GM04504 (cell line): ENCODE measurements at places on chromosomes 6 and 20.

- no peak for DNase-seq
These were observed 39.0 kb upstream of the SASH1 start for GRCh38 chr6:148303616-148304015.

DNA sequence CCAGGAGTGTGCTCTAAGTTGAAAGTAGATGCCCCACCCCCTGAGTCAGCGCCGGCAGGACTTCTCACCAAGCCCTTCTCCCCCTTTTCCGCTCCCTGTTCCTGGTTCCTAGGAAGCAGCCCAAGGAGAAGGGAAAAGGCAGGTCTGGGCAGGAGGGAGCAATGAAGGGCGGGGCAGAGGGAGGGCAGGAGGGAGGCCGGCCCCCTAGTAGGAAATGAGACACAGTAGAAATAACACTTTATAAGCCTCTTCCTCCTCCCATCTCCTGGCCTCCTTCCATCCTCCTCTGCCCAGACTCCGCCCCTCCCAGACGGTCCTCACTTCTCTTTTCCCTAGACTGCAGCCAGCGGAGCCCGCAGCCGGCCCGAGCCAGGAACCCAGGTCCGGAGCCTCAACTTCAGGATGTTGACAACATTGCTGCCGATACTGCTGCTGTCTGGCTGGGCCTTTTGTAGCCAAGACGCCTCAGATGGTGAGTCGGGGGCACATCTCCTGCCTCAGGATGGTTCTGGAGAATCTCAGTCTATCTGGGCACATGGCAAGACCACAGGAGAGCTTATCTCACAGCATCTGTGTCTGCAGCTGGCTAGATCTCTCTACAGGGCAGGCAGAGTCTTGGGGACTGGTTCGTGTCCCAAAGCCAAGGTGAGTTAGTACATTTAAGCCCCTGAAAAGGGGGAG is at the start of gene PROCR:
Gene PROCR (plus strand): TSS at position 320 of the 681 bp plus-strand sequence. CDS start 83 bp downstream, at position 403.
- DNase-seq: peak; percentile 80

GRCh38 chr6:111418971-111419693 is 63.9 kb downstream of the REV3L start:
- DNase-seq: no peak

- DNase-seq: no peak
These were observed 168.0 kb downstream of the CDK19 start for GRCh38 chr6:110646951-110647910.

DNA sequence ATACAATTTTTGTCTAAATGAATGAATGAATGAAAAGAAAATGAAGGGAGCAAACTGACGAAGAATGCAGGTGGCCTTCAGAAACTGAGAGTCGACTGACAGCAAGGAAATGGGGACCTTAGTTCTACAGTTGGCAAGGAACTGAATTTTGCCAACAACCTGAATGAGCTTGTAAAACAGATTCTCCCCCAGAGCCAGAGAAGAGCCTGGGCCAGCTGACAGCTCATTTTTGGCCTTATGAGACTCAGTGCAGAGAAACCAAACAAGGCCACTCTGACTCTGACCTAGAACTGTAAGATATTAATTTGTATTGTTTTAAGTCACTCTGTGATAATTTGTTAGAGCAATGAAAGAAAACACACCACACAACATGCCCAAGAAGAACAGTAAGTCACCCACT is 21.8 kb downstream of the MAN1A1 start:
- DNase-seq: no peak

DNA sequence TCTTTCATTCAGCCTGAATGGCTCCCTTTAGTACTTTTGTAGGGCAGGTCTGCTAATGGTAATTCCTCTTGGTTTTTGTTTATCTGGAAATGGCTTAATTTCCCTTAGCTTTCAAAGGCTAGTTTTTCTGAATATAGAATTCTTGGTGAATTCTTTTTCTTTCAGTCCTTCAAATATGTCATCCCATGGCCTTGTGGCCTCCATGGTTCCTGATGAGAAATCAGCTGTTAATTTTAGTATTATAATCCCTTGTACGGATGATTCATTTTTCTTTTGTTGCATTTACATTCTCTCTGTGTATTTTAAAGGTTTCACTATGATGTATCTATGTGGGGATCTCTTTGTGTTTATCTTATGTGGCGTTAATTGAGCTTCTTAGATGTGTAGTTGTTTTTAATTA is 179.6 kb upstream of the ARG1 start:
- no peak for DNase-seq

DNA sequence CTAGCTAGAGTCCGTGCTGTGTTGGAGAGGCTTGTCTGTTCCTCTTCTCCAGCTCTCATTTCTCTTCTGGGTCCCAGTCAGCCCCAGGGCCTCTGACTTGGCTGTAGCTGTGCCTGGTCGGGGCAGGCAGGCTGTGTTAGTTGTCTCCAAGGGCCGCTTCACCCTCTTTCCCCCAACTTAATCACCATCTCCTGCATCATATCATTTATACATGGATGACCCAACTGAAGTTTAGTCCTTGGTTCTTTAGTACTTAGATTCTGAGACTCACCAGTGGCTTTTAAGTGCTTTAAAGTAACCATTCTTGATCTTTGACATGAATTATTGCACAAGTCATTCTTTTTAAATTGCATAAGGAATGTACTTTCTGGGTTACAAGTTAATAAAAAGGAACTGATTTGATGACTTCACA is 127.3 kb downstream of the RTN4IP1 start:
- no peak for DNase-seq

DNA sequence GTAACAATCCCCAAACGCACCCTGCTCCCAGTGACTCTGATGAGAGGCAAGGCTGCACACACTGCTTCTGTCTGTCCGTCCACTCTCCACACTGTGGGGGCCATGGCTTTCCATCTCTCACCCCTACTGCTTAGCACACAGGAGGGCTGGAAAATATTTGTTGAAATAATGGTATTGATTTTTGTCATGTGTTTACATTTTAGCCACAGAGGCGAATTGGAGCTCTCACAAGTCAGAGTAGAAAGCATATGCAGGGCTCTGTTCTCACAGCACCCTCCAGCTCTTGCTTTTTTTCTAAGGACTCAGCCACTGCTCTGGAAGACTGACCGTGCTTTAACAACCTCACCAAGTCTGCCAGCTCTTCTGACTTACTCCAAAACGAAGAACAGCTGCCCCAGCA is 273.8 kb downstream of the GMDS start:
- no peak for DNase-seq

- no peak for DNase-seq
These were observed 58.2 kb downstream of the ZNF831 start for GRCh38 chr20:59221707-59222252.

GRCh38 chr20:62995481-62995880 is 11.3 kb downstream of the BHLHE23 start:
- DNase-seq: no peak

GRCh38 chr6:130043344-130043743 is 25.0 kb downstream of the L3MBTL3 start:
- DNase-seq: no peak

- no peak for DNase-seq
These were observed 104.1 kb downstream of the ZFP64 start for GRCh38 chr20:52087471-52087870.

- no peak for DNase-seq
These were observed 6.9 kb upstream of the FAM209A start for GRCh38 chr20:56517641-56518040.

- no peak for DNase-seq
These were observed 2.0 kb downstream of the SLC35D3 start for GRCh38 chr6:136923954-136924673.

GRCh38 chr6:13215390-13215789 is 112.9 kb downstream of the TBC1D7 start:
- no peak for DNase-seq

GRCh38 chr20:63554361-63555278 is 661 bp downstream of the FNDC11 start:
- no peak for DNase-seq

DNA sequence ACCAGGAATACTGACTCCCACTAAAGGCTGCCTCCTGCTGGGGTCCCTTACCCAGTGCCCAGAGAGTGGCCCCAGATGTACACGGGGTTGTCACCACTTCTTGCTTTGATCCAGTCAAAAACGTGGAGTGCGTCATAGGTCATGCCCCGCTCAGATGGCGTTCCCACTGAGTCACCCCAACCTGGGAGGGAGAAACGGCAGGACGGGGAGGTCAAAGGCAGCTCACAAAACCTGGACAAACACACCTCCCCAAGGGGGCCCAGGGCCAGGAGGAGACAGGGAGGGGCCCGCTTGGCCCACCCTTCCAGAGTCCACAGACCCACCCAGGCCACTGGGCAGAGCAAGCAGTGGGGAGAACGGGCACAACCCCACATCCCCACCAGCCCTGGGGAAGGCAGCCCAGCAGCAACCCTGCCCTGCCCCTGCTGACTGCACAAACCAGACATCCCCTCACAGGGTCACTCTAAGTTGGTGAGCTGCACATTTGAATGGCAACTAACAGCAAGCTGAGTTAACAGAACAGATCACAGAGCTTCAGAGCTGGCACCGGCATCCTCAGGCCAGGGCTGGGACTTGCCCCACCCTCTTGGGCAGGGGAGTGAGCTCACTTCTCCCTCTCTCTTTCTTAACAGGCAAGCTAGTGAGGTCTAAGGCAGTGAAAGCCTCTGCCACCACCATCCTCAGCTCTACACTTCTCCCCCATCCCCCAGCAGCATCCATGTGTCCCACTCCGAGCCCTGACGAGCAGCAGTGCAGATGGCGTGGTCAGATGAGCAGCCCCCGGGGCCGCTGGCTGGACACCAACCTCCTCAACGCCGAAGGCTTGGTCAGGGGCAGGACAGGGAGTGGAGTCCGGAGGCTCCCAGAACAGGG is 61.7 kb downstream of the PYGB start:
- DNase-seq: peak; percentile 66

DNA sequence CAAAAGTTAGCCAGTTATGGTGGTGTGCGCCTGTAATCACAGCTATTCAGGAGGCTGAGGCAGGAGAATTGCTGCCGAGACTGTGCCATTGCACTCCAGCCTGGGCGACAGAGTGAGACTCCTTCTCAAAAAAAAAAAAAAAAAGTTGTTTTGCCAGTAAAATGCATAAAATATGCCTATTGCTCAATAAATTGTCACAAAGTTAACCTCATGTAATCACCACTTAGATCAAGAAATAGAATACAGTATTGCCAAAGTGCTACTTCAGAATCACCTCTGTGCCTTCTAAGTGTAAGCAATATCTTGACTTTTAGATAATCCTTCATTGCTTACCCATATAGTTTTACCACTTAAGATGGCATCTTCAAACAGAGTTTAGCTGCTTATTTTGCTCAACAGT is 80.7 kb downstream of the TRMT11 start:
- DNase-seq: no peak

DNA sequence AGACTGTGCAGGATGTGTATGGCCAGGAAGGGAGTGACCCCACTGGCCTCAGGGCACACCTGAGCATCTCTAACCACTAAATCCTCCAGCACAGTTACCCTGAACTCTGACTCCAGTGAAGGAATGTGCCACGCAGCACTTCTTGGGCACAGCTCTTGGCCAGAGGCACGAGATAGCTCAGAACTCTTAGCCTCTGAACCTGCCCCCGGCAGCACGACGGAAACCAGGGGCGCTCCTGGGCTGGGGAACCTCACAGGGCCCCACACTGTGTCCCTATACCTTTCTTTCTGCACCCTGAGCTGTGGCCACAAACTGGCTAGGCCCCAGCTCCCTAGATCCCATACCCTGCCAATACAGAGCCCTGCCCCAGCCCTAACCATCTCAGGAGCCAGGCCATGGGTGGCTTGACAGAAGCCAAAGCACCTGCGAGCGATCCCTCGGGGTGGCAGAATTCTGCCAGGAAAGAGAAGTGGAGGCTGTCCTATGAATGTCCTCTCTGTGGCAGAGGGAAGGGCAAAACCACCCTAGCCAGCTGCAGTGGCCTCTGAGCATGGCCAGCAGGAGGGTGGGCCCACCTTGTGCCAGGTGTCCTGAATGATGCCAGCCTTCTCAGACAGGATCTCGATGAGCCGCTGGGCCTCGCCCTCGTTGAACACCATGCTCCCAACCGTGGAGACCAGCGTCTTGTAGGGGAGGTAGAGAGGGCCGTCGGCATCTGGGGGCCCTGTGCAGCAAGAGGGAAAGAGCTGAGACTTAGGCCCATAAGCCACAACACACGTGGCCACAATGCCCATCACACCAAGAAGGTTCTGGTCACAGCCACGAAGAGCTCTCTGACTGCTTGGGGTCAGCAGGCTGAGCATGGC is 39.4 kb downstream of the RRBP1 start:
- DNase-seq: no peak

DNA sequence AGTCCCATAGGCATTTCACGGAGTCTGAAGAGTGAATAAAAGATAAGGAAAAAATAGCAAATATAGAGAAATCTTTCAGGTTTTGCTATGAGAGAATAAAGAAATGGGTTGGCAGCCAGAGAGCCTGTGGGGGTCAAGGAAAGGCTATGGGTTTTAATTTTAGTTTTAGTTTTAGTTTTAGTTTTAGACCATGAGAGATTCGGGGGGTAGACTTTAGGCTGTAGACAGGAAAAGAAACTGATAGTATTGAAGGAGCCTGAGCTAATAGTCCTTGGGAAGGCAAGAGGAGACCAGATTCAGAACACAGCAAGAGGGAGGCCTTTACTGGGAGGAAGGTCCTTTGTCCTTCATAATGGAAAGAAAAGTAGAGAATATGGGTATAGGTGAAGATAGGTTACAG is 19.3 kb downstream of the DOP1A start:
- DNase-seq: no peak

DNA sequence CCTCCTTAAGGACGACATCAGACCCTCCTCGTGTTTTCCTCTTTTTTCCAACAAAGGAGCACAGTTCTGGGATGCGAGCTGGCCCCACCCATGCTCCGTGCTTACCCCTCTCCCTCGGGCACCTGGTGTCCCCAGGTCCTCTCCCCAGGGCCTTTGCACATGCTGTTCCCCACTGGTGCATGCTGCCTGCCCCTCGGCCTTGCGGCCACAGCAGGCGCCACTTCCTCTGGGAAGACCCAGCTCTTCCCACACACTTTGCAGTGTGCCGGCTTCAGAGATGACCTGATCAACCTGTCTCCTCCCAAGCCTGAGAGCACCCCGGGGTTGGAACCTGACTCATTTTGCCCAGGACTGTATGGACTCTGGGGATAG is 39.8 kb downstream of the GNAS-AS1 start:
- DNase-seq: no peak

DNA sequence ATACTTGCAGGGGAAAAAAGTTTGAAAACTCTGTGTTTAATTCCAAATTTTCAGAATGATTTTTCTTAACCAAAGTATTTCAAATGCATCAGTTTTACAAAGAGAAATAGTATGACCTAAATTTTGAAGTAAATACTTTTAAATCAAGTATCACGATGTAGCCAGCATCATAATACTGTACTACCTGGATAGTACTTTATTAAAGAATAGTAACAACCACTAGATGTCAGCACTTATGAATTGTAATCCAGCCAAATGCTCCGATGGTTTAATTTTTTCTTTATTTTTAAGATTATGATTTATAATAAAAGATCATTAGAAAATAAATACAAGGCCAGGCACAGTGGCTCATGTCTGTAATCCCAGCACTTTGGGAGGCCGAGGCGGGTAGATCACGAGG is 37.2 kb upstream of the HACE1 start:
- no peak for DNase-seq

GRCh38 chr20:2468581-2469407 is 1.8 kb downstream of the SNRPB start:
- DNase-seq: no peak

GRCh38 chr6:1695546-1696462 is 86.1 kb downstream of the FOXC1 start:
- no peak for DNase-seq

GRCh38 chr6:130931683-130932082 is 104.5 kb downstream of the SMLR1 start:
- DNase-seq: no peak

GRCh38 chr6:14799928-14800327 is 445.9 kb upstream of the JARID2 start:
- peak; percentile 56 for DNase-seq

- peak; percentile 93 for DNase-seq
These were observed 117.3 kb downstream of the BCKDHB start for GRCh38 chr6:80223743-80224212.

GRCh38 chr20:9912858-9913434 is 74.1 kb upstream of the PAK5 start:
- DNase-seq: peak; percentile 17
